Activated T-helper 1 cell treated with anti-CD3 and anti-CD28 coated beads, Interleukin-12 subunit alpha, Interleukin-12 subunit beta, Interleukin-2, Interleukin-4 antibody, amounts not matched to agents 30 ng/mL and 10 ng/mL and 1 ng/mL, durations not matched to agents 14 hours and 24 hours and 36 hours (primary cell): ENCODE measurements at places on chromosomes 11 and 22. TPM values are rescaled to one million over a fixed set of nuclear protein-coding genes. Genes with fewer than 3 reads are reported as not detected.

Gene LIF
- 450 and 455 TPM in 2 replicates for total RNA-seq

Gene FUT4
- total RNA-seq: 8.0 and 8.6 TPM in 2 replicates

Gene CNIH2
- 1.7 and 1.8 TPM in 2 replicates for total RNA-seq

GRCh38 chr22:27195494-27195893 is 538.1 kb downstream of the MIAT start:
- no peak for DNase-seq

GRCh38 chr22:49369726-49370626 is 457.7 kb downstream of the BRD1 start:
- no peak for DNase-seq

DNA sequence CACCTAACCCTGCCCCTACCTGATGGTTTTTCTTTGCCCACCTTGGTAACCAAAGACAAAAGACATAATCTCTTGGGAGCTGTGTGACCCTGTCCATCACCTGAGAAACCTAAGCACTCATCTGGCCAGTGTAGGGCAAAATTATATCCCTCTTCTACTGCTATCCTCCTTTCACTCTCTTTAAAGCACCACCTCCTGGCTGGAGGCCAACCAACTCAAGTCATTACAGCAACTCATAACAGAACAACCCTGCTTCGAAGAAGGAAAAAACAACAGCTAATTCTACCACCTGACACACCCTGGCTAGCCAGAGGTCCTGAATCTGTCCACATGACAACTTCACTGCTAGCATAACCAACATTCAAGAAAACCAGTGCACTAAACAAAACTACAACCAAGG is 45.5 kb downstream of the GAS2 start:
- no peak for DNase-seq

DNA sequence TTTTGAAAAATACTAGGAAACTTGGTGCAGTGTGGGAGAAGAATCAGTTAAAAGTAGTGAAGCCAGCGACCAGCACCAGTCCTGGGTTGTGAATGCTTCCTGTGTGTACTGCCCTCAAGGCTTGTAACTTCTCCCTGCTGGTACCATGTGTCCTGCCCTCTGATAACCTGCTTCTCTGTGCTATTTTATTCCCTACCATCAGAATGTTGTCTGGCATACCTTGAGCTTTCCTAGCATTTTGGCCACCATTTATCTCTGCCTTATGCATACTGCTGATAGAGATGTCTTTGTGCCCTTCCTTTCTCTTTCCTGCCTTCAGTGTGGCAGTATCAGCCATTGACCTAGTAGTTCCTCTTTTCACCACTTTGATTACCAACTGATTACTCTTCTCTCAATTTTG is 2.0 kb downstream of the GTF2H1 start:
- DNase-seq: no peak

- no peak for DNase-seq
Observed at GRCh38 chr11:70654016-70654415, 255.7 kb downstream of the CTTN start.

DNA sequence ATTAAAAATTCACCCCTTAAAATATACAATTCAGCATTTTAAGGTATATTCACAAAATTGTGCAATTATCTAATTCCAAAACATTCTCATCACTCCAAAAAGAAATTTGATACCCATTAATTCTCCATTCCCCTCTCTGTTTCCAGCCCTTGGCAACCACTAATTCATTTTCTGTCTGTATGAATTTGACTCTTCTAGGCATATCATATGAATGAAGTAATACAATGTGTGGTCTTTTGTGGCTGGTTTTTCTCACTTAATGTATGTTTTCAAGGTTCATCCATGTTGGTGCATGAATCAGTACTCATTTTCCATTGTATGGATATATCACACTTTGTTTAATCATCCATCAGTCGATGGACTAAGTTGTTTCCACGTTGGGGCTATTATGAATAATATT is 29.0 kb upstream of the ACCSL start:
- no peak for DNase-seq

DNA sequence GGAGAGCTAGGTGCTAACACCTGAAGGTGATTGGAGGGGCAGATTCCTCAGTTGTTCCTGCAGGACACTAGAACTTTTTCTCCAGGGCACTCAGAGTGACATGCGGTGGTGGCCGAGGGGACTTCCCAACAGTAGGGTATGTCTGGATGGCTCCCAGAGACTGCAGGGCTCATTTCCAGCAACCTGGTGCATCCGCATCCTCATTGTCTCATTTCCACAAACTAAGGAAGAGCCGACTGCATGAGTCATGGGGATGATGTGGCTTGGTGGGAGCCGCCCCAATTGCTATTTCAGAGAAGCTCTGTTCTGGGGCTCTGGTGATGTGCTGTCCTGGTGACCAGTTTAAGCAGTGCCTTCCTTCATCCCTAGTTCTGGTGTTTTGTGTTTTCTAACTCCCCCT is 2.8 kb upstream of the ROBO4 start:
- DNase-seq: no peak

- no peak for DNase-seq
Observed at GRCh38 chr11:12280199-12280837, 97.1 kb upstream of the PARVA start.

DNA sequence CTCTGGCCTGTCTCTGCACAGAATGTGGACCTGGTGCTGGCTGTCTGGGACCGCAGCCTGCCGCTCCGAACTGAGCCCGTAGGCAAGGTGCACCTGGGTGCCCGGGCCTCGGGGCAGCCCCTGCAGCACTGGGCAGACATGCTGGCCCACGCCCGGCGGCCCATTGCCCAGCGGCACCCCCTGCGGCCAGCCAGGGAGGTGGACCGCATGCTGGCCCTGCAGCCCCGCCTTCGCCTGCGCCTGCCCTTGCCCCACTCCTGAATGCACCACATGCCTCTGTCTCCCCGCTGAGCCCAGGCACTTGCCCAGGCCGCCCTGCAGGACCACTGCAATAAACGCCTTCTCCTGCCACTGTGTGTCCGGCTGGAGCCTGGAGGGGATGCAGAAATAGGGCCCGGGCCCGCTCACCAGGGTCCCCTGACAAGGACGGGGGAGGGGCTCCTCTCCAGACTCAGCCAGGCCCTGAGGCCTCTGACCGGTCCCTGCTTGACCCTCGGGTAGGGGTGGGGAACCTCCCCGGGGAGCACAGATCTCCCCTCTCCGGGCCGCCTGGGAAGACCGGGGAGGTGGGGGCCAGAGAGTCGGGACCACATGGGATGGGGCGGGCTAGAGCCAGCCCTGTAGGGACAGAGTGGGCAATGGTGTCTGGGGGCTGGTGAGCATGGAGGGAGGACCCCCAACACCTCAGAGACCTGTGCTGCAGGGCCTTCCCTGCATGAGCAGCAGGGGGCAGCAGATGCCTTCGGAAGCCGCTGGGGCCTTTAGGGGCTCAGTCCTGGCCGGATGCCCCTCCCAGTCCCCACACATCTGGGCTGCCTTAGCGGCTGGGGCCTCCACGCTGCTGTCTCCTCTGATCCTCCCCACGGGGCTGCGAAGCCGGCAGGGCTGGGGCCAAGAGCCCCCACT is 1.4 kb upstream of the TNNI2 start:
- DNase-seq: peak; percentile 61

- DNase-seq: no peak
Observed at GRCh38 chr22:49573109-49573765, 254.4 kb downstream of the BRD1 start.
